ENCODE measurements at places on chromosomes 12 and 14.

GRCh38 chr14:95712398-95712797, 1.5 kb downstream of the TCL1A start:
- DNase-seq, result no peak

- DNase-seq, result no peak
Measured at GRCh38 chr14:53515276-53515675, 362.2 kb upstream of the DDHD1 start.

DNA sequence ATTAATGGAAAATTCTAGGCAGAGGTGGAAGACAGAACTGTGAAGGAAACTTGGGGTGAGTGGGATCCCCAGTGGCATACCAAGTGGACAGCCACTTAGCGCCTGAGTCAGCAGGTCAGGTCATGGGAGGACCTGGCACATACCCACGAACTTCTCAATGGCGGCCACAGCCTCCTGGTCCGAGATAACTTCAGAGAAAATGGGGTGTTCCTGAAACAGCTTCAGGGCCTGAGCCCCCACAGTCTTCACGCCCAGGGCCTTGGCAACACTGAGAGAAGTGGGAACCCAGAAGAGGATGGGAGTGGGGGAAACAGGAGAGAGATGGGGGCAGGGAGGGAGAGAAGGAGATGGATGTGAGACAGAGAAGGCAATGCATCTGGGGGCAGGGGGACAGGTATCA, 9.9 kb downstream of the SDS start:
- no peak for DNase-seq

DNA sequence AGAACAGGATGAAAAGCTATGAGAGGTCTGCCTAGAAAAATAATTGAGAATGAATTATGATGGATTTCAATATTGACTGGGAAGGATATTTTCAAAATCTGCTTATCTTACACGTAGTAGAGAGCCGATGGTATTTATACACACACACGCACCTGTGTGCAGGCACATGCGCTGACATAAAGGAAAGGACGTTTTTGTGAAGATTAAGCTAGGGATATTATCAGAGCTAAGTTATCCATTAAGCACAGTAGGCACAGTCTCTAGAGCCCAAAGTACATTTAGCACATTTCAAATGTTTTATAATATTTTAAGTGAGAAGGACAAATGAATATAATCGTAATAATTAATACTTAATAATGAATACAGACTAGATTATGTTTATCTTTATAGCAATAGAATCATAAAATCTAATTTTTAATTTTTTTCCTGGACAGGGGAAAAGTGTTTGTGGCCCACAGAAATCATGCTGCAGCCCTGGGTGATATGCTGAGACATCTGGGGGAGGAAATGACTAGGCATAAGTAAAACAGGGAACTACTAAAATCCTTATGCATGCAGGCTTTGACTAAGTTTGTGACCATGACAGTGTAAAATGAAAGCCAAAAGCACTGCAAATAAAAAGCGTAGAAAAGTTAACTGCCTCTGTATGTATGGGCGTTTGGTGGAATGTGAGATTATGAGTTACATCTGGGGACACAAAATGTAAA, 146.1 kb downstream of the KITLG start:
- no peak for DNase-seq

GRCh38 chr14:37592482-37593408, 2.3 kb downstream of the FOXA1 start:
- no peak for DNase-seq

GRCh38 chr14:75645056-75645455, 15.6 kb downstream of the ERG28 start:
- DNase-seq, result no peak

- no peak for DNase-seq
Measured at GRCh38 chr12:123591702-123592481, 7.5 kb downstream of the TMED2 start.

GRCh38 chr14:59591641-59592370, 15.2 kb upstream of the CCDC175 start:
- no peak for DNase-seq

DNA sequence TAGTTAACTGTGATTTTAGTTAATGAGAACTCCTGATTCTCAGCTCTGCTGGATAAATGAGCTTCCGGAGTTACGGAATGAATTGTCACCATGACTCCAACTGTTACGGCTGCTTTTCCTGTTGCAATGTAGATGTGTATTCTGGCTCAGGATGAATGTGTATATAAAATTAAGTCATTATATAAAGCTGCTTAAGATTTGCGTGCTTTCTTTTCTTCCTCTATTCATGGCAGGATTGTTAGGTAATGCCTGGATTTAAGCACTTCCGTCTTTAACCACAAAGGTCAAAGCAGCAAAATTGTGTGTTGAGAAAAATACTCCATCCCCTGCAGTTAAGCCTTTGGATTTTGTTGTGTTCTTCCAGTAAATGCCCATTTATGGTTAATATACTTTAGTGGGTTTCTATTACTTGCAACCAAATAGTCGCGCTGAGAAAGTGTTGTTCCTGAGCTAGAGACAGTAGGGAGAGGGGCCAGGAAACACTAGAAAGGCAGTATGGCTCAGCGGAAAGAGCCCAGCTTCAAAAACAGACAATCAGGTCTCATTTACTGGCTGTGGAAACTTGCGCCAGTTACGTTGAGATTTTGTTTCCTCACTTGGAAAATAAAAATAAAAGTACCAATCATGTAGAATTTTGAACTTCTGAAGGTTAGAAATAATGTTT, 9.4 kb upstream of the CCDC175 start:
- DNase-seq, result no peak

GRCh38 chr14:104196461-104197140, 58.2 kb downstream of the KIF26A start:
- DNase-seq, result no peak

DNA sequence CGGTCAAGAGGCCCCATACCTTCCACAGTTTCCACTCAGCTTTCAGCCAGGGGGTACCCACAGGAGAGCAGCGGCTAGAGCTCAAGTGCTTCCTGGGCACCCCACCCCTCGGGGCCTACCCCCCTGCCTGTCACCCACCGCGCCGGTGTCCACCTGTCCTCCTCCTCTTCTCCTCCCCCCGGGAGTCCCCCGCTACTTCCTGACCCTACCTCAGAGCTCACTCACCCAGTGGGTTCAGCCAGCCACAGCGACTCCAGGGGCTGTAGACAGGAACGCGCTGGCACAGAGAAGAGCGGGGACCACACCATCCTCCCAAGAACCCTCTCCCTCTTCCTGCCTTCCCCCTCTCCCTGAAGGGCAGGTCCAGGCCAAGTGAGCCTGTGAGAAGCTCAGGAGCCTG, 123.0 kb downstream of the ESRRB start:
- DNase-seq, result no peak

GRCh38 chr12:132480623-132481132, 9.3 kb upstream of the FBRSL1 start:
- no peak for DNase-seq

- DNase-seq, result no peak
Measured at GRCh38 chr14:77902811-77903210, 102.9 kb downstream of the ADCK1 start.

GRCh38 chr12:44653861-44654527, 222.1 kb downstream of the NELL2 start:
- no peak for DNase-seq

GRCh38 chr14:84107835-84108343, 1422.1 kb upstream of the FLRT2 start:
- DNase-seq, result no peak

GRCh38 chr14:62206456-62206855, 444.2 kb downstream of the SNAPC1 start:
- no peak for DNase-seq

DNA sequence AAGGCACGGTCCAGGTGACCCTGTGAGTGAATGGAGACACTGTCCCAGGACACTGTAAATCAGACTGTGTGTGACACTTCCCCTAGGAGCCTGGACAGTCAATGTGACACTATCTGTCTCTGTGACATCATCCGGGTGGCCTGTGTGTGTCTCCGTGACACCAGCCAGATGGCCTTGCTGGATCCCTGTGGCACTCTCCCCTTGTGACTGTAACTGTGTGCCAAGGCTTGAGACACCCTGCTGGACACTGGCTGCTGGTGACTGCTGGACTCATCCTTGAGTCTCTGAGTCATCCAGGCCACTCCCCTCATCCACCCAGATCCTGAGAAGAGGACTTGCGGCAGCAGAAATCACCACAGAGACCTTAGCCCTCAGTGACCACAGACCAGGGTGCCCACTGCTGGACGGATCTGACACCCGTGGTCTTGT, 51.6 kb downstream of the MVK start:
- DNase-seq, result no peak

GRCh38 chr14:59438195-59438647, 27.0 kb downstream of the GPR135 start:
- no peak for DNase-seq

GRCh38 chr12:1471224-1471623, 123.2 kb downstream of the FBXL14 start:
- DNase-seq, result no peak

DNA sequence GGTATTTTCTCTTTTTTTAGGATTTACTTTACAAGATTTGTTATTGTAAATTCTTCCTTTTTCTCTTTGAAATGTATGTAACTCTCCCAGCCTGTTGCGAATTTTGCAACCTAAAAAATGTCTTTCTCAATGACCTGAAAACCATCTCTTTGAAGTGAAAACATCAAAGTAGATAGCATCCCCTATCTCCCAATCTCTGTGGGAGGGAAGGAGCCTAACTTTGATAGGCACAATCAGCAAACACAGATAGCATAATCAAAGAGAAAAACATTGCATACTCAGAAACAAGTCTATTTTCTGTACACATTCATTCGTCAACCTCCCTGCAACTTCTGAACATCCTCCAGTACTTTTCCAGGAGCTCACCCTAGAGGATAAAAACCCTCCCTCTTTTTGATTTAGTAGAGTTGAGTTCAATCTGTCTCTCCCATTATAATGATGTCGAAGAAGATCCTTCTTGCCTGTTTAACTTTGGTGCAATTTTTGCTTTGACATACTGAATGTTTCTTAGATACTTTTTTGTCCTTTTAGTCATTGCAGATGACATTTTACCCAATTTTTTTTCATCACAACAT, 849.2 kb upstream of the LRFN5 start:
- DNase-seq, result no peak

- DNase-seq, result no peak
Measured at GRCh38 chr12:27387473-27387872, 54.8 kb downstream of the BMAL2 start.

GRCh38 chr14:69317780-69318179, 57.8 kb downstream of the GALNT16 start:
- no peak for DNase-seq

DNA sequence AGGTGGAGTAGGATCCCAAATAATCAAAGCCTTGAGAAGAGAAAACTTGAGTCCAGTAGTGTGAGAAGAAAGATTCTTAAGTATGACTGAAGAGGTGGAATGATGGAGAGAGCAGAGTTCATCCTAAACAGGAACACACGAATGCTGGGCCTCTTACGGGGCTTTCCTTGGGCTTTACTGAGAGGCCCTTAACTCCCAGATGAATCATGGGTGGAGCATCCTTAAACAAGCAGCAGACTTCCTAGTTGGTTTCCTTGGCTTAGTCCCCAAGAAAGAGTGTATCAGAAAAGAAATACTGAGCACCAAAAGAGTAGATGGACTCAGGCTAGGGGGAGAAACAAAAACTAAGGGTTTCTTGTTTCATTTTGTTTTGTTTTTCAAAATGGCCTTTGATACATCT, 132.5 kb downstream of the GPR135 start:
- no peak for DNase-seq

GRCh38 chr14:79587875-79588274, 623.4 kb downstream of the DIO2 start:
- no peak for DNase-seq

DNA sequence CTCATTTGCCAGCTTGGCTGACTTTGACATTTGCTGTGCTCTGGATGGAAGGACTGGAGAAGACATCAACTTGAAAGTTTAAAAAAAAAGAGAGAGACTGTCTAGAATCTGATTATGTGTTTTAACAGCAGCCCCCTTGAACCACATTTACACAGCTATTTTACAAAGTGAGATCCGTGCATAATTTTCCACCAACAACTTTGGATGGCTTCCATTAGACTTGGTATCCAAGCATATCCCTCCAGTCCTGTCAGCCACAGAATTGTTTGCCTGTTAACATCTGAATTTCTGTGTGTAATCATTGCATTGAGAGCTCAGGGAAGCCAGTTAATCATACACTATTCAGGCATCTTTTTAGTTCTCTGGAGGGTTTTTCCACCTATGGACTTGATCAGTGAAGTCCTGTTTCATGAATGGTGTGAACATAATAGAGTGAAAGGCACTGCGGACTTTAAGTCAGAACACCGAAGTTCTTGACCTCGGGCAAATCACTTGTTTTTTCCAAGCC, 93.7 kb downstream of the SAMD4A start:
- DNase-seq, result no peak

DNA sequence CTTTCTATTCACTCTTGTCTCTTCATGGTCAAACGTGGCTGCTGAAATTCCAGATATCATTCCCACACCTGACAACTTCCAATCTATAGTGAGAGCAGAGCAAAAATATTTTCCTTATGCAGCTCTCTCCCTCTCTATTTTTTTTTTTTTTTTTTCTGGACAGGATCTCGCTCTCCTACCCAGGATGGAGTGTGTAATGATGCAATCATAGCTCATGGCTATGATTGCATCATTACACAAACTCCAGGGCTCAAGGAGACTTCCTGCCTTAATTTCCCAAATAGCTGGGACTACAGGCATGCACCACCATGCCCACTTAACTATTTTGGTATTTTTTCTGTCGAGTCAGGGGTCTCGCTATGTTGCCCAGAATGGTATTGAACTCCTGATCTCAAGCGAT, 1398.9 kb downstream of the AACS start:
- DNase-seq, result no peak

- no peak for DNase-seq
Measured at GRCh38 chr14:39488600-39488999, 56.4 kb upstream of the FBXO33 start.

- DNase-seq, result no peak
Measured at GRCh38 chr12:104687823-104688573, 231.2 kb downstream of the CHST11 start.

DNA sequence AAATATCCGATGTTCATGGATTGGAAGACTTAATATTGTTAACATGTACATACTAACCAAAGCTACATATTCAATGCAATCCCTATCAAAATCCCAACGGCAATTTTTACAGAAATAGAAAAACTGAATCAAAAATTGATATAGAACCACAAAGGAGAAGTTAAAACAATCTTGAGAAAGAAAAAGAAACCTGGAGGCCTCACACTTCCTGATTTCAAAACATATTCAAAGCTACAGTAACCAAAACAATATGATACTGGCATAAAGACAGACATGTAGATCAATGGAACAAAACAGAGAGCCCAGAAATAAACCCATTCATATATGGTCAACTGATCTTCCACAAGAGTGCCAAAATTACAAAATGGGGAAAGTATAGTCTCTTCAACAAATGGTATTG, 5.4 kb upstream of the PELI2 start:
- DNase-seq, result no peak

- DNase-seq, result no peak
Measured at GRCh38 chr14:55309761-55310365, 38.6 kb downstream of the FBXO34 start.

- DNase-seq, result no peak
Measured at GRCh38 chr12:71183846-71184245, 26.0 kb upstream of the TSPAN8 start.

GRCh38 chr12:96780330-96780729, 126.7 kb upstream of the NEDD1 start:
- no peak for DNase-seq

- DNase-seq, result no peak
Measured at GRCh38 chr12:66337381-66338010, 35.2 kb downstream of the HELB start.

All from activated naive CD4-positive, alpha-beta T cell treated with anti-CD3 and anti-CD28 coated beads, Interleukin-2, amount 50 U/mL, for 16 hours (primary cell).